ENCODE measurements at places on chromosomes 7 and 10. TPM values are rescaled to one million over a fixed set of nuclear protein-coding genes. Genes with fewer than 3 reads are reported as not detected.

Gene STOX1
- 5.7 TPM for total RNA-seq

Gene ELFN1
- 3.1 TPM for total RNA-seq

GRCh38 chr7:24917510-24918239 is 62.3 kb downstream of the OSBPL3 start:
- no peak for DNase-seq

GRCh38 chr10:99337311-99337811 is 8.2 kb downstream of the CNNM1 start:
- no peak for DNase-seq

DNA sequence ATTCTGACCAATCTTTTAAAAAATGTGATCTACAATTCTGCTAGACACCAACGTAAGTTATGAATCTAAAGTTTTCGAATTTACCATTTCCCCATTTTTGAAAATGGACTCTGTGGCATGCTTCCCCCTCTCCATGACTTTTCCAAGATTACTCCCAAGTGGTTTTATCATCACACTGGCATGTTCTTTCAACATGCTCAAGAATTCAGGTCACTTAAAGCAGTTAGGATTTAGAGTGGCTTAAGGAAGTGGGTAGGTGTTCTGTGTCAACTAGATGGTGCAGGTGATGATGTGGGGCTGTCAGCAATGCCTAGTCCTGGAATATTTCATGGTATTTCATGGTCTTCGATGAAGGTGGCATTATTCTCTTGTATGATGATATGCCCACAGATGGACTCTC is 164.0 kb upstream of the ASAH2 start:
- DNase-seq, result no peak

Gene MGAM2
- total RNA-seq, result 0.20 TPM

GRCh38 chr10:50968386-50969091 is 83.1 kb upstream of the A1CF start:
- DNase-seq, result no peak

DNA sequence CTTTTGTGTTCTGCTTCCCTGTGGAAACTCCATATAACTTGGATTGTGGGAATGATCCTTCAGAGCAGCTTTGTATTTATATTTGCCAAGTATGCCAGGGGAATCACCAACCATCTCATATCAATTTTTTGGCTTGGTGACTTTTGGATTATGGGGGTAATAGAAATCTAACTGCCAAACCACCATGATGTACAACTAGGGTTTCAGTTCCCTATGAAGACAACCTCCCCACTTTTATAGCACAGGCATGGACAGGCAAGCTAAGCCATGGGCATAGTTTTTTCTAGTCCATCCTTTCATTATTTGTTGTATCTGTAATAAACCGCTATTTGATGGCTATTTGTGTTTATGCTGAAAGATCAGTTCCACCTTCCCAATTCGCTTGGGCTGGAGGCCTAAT is 17.7 kb downstream of the NPY start:
- no peak for DNase-seq

GRCh38 chr10:10133281-10133680 is 884.4 kb upstream of the CELF2 start:
- no peak for DNase-seq

Gene LRRTM3
- total RNA-seq, result 1.6 TPM

Gene EPO
- total RNA-seq, result not detected

Gene OR2A1
- total RNA-seq, result 0.20 TPM

DNA sequence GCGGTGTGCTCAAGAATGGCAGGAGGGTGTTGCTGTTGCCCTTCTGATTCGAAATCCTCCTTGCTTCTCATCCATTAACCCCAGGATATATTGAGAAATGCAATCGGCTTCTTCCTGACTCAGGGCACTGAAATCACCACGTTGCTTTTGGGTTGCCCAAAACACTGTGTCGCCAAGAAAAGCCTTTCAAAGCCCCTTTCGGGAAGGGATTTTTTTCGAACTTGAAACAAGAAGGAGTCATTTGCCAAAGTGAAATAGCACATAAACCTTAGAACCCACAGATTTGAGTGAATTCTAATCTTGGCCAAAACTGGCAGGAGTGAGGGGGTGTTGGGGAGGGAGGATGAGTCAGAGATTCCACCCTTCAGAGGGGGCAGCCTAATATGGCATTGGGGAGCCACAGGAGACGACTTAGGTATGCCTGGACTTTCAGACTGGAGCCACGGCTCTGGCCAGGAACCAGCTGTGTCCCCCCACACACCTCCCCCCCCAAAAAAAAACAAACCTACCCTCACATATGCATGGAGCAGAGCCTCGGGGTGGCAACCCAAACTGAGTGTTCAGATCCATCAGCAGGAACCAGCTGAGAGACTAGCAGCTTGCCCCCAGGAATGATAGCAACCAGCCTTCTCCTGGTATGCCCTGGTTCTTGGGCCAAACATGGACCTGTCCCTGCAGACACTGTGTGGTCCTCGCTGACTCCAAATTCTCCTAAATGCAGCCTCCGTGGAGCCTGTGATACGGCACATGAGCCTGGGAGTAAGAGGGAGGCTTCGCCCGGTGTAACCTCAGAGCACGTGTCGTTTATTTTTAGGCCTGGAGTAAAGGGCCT is 138.4 kb downstream of the FGFR2 start:
- no peak for DNase-seq

GRCh38 chr7:155884225-155885166 is 72.2 kb upstream of the SHH start:
- no peak for DNase-seq

- DNase-seq, result no peak
Measured at GRCh38 chr7:96679886-96680285, 29.8 kb downstream of the SEM1 start.

DNA sequence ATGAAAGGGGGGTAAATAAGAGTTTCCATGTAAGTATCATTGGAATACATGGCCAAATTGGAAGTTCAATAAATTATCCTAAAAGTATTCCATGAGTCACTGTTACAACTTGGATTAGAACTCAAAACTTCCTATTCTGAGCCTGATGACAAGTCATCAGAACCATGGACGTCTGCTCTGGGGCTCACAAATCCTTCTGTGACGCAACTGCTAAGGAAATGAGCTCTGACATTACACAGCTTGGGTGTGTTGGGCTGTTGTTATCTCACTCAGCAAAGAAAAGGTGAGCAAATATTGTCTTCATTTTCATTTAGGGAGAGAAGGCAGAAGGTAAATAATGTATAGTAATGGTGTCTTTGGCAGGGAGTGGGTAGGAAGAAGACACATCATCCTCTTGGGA is 214.8 kb upstream of the ADO start:
- no peak for DNase-seq

- DNase-seq, result no peak
Measured at GRCh38 chr7:11060893-11061292, 87.2 kb downstream of the PHF14 start.

DNA sequence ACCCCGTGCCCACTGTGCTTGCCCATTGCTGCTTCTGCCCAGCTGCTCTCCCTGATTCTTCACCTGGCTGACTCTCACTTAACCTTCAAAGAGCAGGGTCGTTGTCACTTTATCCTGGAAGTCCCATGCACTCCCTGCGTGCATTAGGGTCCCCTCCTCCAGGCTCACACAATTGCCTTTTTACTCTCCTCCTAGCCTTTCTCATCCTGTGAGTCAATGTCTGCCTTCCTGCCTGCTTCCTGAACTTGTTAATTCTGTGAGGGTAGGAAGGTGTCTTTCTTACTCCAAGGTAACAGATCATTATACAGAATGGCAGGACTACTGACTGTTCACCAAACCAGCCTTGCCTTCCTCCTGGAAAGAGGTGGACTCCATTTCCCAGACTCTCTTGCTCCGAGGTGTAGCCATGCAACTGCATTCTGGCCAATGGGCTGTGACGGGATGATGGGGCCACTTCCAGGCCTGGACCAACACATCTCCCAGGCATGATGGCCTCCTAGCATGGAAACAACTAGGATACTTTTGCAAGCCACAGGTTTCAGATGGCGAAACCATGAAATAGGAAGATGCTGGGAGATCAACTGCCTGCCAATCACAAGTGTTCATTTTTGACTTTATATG is 54.7 kb downstream of the ARHGAP22 start:
- DNase-seq, result no peak

GRCh38 chr7:47288060-47288459 is 293.9 kb downstream of the TNS3 start:
- no peak for DNase-seq

GRCh38 chr7:4692055-4692454 is 10.0 kb downstream of the FOXK1 start:
- peak; percentile 78 for DNase-seq

- DNase-seq, result no peak
Measured at GRCh38 chr10:472241-472910, 217.1 kb downstream of the DIP2C start.
